Activated CD4-positive, alpha-beta T cell treated with anti-CD3 and anti-CD28 coated beads, Interleukin-2, amount 50 U/mL, for 4 hours (primary cell): ENCODE measurements at places on chromosomes 1 and 21.

DNA sequence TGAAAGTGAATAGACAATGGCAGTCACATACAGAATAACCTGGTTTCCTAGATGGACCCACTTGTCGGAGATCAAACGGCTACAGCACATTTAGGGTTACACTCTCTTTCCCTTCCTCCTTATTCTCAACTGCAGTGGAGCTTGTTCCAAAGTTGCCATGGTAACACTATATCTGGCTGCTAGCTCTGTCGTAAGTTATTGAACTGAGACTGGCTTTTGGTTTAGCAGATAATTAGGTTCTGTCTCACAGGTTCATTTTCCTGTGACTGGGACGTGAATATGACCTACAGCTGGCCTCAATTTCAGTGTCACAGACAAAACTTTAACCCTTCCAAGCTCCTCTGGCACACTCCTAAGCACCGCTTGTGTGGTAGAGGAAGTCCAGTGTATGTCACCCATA is 875.8 kb downstream of the USP25 start:
- no peak for DNase-seq

DNA sequence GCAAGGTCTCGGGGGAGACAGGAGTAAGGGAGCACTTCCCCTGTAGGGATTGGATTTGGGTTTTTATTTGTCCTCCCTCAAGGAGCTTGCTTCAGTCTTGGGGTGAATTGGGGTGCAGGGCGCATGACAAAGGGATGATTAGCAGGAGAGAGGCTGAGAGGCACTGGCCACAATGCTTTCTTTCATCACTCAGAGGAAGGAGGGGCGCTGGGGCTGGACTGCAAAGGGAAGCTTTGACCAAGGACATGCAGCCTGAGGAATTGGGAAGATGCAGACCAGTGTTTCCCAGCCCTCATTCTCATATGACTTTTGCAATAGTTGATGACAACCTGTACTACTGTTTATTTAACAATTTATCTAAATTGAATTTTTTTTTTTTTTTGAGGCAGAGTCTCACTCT is 34.1 kb upstream of the PDPN start:
- DNase-seq = no peak

DNA sequence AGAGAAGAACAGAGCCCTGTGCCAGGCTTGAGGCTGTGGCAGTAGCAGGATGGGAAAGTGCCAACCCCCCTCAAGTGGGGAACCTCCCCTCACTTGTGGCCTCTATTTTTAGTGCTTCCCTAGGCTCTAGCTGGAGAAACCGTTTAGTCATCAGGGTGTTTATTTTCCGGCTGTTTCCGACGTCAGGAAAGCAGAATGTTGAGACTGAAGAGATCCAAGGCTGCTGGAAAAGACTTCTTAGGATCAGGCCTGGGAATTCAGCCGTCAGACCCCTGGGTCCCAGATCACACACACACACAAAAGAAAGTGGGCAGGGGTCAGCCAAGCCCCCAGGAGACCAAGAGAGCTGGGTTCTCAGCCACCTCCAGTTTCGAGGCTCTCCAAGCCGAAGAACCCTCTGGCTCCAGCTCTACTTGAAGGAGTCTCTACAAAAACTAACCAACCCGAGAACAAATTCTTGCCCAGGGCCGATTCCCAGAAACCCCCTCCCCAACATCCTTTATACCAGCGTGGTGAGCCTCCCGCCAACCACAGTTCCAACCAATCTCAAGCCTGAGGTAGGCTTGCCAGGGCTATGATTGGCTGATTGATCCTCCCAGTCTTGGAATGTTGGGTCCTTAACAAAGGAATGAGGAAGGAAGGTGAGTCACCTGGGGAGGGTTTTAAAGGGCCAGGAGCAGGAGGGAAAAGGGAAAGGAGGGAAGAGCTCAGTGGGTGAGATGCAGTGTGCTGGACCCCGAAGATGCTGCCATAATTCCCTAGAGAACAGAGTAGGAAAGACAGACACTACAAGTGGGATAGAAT is 2.5 kb upstream of the MEF2D start:
- DNase-seq = no peak

DNA sequence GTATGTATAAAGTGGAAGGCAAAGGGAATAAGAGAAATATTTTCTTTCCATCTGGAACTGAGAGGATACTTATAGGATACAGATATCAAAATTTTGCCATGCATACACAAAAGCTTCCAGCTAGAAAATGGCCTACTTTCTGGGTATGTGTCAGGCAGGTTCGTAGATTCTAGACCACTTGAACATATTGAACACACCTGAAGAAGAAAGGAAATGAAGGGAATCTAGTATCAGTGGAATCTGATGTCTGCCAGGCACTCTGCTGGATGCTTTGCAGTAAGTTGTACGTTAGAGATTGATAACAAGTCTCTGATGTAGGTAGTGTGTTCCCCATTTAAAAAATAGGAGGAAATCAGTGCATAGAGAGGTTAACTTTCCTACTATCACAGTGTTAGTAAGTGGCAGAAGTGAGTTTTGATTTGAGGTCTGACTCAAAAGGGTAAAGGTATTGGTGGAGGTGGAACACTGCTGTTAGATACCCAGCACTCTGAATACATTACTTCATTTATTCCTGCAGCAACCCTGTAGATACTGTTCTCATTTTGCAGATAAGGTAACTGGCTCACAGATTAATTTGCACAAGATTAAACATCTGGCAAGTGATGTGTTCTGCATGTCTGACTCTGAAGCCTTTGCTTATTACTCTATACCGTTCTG is 3.0 kb downstream of the CAMSAP2 start:
- DNase-seq = no peak

DNA sequence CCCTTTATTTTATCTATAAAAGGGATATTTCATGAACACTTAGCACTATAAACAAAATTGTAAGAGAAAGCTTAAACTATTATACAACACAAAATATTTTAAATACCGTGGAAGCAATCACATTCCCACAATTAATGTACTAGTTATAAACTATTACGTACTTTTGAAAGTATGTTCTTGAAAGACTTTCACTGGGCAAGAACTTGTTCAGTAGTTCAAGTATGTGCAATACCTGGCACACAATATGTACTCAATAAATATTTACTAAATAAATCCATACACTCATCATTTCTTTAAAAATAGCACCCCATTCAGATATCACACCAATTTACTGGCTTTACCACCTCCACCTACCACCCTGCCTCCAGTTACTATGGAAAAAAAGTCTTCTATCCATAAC is 12.6 kb upstream of the FMO2 start:
- DNase-seq = no peak

- no peak for DNase-seq
Observed at GRCh38 chr1:23908453-23909341, 4.5 kb downstream of the CNR2 start.

DNA sequence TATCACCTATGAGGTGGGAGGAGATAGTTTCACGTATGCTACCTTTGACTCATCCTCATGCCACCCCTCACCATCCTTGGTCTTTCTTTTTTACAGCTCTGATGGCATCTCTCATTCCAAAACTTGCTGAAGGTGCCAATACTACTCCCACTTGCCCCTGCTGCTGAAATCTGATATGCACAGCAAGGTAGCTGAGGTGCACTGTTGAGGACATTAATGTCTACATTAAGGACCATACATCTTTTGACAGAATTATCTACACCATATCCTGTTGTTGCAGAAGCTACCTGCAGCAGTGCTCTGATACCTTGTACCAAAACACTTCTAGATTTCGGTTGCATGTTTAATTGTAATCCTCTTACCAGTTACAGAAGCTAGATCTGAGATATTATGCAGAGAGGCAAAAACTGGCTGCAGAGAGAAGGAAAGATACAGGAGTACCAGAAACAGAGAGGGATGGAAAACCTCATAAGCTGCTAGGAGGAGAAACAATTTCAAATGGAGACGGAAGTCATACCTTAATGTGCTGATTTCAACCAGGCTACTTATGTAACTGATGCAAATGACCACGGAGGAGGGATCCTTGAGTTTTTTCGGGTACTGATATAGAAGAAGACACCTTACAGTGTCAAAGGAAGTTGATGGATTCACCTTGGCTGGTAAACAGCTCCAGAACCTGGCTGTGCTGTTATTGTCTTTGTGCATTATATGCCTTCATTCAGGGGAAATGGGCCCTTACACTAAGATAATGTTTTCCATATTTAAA is 19.3 kb upstream of the PTPRC start:
- DNase-seq = no peak

- DNase-seq = no peak
Observed at GRCh38 chr1:100075773-100076172, 57.0 kb downstream of the SASS6 start.

DNA sequence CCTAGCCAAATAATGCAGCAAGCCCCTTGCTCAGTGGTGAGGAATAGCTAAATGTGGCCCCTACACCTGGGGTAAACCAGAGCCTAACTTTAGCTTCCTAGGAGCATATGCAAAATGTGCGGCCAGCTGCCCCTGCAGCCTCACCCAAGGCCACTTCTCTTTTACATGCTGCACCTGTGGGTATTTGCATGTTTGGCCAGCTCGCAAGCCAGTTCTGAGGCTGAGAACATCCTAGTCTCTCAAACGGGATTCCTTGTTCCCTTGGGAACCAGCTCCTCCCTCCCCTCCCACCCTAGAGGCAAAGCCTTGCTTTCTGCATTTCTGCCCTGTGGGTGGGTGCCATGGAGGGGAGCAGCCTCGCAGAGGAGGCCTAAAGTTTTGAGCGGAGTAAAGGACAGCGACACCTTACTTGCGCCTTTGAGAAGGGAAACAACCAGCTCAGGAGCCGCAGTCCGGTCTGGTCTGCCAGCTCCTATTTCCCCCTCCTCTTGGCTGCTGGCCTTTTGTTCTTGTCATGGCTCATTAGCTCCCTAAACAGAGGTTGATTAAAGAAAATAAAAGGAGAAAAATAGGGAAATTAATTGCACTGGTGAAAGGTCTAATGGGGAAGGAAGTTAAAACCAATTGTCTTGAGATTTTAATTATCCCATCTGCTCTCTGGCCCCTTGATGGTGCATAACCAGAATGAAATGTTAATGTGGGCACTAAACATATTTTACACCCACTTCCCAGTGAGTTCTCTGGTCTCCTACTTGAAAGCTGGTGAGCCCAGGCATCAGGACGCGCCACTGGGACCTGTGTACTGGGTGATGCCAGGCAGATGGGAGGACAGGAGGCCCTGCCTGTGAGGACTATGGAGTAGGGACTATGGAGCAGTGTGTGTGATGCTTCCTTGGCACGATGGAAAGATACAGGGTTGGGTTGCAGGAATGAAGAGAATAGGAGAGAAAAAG is 68.7 kb downstream of the TEX35 start:
- DNase-seq = no peak

- DNase-seq = no peak
Observed at GRCh38 chr1:24705260-24706073, 39.8 kb upstream of the CLIC4 start.
